ENCODE measurements at places on chromosomes 5 and 9.

- DNase-seq, result peak; percentile 55
These were observed 11.9 kb upstream of the SRFBP1 start for GRCh38 chr5:121949885-121950284.

DNA sequence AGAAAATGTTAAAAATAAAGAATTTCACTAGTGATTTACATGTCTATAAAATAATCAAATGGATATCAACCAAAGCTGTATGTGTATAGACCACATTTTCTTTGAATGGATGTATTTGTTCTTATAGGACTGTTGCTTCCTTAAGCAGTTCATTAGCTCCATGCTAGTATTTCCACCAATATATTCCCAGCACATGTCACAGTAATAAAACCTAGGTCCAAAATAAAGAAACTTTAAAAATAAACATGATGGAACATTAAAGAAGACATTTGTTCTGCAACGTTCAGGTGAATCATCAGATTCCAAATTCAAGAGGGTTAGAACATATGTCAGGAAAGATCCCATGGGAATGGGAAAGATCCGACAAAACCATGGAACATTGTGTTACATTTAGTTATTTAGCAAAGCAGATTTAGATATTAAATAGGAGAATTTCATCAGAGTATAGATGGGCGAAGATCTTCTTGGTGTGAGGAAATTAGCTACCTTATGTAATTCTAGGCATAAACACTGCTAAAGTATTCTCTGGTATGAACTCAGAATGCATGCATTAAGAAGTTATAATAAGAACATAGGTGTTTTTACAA, 490.7 kb downstream of the CDH18 start:
- no peak for DNase-seq

- no peak for DNase-seq
These were observed 227.0 kb downstream of the EPB41L4A start for GRCh38 chr5:112192072-112192471.

GRCh38 chr5:61678966-61679365, 346.9 kb downstream of the ZSWIM6 start:
- DNase-seq, result no peak

DNA sequence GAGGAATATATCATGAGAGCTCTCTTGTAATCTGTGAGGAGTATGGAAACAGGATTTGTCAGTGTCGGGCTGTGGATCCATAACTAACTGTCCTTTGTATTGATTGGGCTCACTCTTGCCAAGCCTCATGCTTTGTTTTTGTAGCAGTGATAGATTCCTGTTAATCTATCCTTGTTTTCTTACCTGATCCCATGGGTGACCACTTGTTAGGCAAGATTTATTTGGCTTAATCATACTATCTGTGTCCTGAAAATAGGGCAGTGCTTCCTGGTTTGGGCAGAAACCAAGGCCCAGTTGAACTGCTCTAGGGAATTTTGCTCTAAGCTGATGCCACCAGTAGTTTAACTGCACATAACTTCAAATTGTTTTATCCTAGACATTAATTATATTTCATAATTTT, 6.1 kb downstream of the NDFIP1 start:
- no peak for DNase-seq

- peak; percentile 100 for DNase-seq
These were observed 592.0 kb upstream of the WWC1 start for GRCh38 chr5:167699432-167699831.

DNA sequence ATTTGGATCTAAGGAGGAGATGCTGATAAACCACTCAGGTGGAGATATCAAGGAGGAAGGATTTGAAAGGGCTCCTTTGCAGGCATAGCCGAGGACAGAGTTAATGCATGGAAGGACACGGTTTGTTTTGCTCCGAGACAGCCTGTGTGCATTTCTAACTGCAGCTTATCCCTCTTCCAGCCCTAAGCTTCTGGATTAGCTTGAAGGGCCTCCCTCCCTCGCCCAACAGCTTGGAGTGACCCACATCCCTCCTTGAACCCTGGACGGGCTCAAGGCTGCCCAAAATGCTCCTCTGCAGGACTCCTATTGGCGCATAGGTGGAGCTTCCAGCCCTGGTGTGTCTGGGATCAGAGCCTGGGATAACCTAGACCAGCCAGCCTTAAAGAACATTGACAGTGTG, 66.7 kb downstream of the PPARGC1B start:
- DNase-seq, result no peak

DNA sequence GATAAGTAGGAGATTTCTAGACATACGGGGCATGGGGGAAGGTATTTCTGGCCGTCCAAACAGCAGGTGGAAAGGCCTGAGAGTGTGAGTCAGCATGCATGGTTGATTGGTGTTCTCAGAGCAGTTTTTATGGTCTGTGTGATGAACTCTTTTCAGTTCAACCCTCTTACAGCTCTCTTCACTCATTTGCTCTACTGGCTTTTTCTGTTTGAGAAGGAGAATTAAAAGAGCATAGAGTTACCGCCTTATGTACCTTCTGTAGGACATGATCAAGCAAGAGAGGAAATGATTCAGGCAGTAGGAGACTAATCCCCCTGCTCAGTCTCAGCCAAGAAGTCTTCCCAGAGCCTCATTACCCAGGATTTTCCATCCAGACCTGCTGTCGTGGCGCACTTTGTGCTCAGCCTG, 92.4 kb downstream of the PRDM6 start:
- no peak for DNase-seq

- DNase-seq, result peak; percentile 48
These were observed 21.1 kb downstream of the VCP start for GRCh38 chr9:35051069-35051967.

- DNase-seq, result no peak
These were observed 441.9 kb downstream of the PLK2 start for GRCh38 chr5:58018016-58018415.

DNA sequence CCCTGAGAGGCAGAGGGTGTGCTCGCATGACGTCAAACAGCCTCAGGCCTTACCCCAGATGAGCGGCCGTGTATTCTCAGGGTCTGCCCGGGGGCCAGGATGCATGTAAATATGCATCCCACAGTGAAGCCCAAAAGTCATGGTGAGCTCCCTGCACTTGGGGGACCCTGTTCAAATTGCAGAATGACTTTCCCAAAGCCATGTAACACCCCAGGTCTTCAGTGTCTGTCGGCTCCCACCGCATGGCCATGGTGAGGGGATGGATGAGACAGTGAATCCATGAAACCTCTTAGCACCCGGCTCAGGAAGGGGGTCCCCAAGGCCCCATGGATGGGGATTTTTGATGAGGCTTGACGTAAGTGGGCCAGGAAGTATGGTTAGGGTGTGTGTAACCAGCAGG, 9.3 kb upstream of the COL5A1 start:
- no peak for DNase-seq

DNA sequence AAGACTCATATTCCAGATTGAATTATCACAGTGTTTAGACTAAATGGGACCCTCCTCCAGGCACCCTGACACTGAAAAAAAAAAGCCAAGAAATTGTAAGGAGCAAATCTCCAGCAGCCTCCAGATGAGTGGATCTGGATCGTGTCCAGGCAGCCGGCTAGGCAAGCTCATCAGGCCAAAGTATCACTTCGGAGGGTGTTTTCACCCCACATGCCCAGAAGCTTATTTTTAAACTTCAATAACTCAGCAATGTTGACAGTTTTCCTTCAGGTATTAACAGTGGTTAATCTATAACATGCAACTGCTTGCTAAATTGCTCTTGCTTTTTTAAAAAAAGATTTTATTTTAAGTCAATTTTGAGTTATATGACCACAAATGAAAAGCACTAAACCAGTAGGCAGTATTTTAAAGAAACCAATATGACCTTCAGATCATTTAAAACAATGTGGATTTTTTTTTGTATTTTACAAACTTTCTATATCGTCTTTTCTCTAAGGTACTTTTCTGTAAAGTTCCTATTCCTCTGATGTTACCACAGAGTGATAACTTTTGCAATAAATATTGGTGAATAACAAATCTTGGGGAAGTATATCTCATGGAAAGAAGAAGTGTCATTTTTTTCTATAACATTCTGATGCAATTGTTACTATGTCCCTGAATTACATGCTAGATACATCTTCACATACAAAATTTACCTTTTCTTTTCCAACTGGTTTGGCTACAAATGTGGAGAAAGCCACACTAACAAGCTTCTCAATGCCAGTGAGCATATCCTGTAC, 30.7 kb downstream of the ACOT12 start:
- DNase-seq, result no peak

GRCh38 chr5:66143473-66144073, 527 bp upstream of the SREK1 start:
- DNase-seq, result no peak

GRCh38 chr5:87413343-87413645, 564 bp upstream of the CCNH start:
- no peak for DNase-seq

- DNase-seq, result no peak
These were observed 56.4 kb downstream of the NR3C1 start for GRCh38 chr5:143347046-143347445.

- DNase-seq, result no peak
These were observed 20.5 kb upstream of the MRNIP start for GRCh38 chr5:179879003-179879689.

DNA sequence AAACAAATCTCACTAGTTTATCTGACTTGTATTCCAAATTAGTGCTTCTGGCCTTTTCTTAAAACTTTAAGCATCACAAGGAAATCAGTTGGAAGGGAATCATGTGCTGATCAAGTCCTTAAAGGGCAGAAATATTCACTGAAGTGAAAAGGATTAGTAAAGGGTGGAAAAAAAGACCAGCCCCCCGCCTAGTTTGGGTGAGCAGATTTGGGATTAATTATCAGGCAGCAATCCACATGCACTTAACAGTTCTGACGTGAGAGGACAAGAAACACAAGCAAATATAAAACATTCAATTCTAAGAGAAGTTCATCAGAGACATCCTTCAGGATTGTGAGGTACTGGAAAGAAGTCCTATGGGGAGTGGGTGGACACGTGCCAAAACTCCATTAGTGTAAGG, at the start of gene TYRP1:
Gene TYRP1, plus strand, starts transcription at position 245 of the 400 bp plus-strand sequence. CDS start 612 bp downstream, outside the sequence.
- DNase-seq, result no peak

- DNase-seq, result peak; percentile 45
These were observed 248.9 kb downstream of the CWC27 start for GRCh38 chr5:65017636-65018035.

DNA sequence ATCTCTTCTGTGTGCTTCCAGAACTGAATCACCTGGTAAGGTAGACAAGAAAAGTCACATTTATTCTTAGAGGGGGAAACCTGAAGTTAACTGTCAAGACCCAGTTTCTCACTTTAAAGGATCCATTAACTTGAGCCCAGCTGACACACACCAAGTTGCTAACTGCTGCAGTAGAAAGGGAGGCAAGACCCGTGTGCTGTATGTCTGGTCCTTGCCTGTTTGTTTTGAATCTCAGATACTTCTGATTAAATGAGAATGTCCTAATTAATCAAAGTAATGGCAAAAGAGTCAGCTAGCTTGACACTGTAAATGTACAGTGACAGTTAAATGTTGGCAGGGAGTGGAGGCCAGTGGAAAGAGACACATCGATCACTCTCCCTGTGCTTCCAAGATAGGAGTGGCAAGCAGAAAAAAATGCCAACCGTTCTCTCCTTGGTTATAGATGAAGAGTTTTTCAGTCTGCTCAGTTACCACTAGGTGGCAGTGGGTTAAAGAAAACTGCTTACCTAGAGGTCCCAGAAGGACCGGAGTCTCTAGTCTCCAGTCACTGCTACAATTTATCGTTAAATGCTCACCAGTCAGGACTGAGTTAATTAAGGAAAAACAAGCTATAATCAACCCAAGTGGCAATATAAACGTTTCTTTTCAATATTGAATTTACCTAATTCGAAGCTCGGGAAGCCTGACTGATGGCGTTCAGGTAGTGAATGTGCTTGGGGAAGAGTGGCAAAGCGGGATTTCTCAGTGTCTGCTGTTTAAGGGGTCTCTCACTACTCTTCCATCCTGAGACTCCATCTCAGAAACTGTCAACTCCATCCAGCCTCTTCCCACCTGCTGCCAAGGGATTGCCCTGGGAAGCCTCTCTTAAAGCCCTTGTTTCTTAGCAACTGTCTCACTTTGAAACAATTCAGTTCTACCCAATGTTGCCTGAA, 18.4 kb downstream of the LSM11 start:
- peak; percentile 72 for DNase-seq

- no peak for DNase-seq
These were observed 5.8 kb upstream of the TERT start for GRCh38 chr5:1300581-1301083.

DNA sequence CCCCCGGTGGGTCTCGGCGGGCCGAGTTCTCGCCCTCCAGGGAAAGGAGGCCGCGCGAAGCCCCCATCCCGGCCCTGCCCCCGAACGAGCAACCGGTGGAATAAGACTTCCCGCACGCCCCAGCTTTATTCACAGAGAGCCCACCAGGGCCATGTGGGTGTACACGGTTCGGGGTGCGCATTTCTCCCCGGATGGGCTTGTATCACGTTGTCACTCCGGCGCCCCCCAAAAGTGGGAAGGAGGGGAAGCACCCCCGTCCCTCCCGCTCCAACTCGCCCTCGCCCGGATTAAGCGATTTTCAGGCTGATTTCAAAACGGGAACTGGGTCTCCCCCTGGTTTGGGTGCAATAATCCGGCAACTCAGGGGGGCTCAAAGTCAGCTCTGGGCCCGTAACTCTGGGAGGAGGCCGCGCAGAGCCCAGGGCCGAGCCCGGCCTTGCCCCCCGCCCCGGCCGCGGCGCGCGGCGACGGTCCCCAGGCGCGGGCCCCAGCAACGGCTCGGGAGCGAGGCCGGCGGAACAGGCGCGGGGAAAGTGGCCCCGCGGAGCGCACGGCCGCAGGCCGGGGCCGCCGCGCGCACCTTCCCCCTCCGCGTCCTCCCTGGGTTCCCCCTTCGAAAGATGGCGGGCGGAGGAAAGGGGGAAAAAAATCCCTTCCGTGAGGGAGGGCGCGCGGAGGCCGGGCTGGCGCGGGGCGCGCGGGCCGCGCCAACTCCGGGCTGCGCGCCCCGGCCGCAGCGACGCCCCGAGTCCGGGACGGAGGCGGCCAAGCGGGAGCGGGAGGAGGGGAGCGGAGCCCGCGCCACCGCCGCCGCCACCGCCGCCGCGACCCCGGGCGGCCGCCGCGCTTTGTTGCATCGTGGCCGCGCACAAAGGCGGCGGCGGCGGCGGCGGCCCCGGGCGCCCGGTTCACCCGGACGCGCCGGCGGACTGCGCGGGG, 644 bp downstream of the BRD3 start:
- peak; percentile 43 for DNase-seq

- peak; percentile 99 for DNase-seq
These were observed 105.9 kb downstream of the DPYSL3 start for GRCh38 chr5:147403651-147404640.

GRCh38 chr9:130220352-130220751, 45.2 kb upstream of the HMCN2 start:
- peak; percentile 26 for DNase-seq

DNA sequence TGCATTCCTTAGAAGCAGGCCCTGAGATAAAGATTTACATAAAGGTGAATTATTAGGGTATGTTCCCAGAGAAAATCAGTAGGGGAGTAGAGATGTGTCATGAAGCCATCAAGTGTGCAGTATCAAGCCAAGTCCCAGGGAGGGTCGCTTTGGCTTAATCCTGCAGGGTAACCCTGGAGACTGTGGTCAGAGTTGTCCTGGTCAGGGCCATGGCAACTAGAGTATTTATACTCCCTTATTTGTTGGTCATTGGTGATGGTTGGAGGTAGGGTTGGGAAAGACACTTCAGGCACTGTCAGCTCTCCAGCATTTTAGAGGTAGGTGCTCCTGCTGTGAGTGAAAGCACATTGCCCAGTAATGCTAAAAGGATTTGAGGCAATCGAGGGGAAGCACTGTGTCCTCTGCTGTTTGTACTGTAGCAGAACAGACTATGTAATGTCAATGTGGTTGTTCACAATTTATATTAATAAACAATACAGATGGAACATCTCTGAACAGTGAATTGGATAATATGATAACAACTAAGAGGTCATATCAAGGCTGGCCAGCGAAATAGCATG, 108.9 kb downstream of the GDNF start:
- no peak for DNase-seq

Measured in fibroblast of skin of back (primary cell).